ENCODE measurements at places on chromosomes 13 and 19.

DNA sequence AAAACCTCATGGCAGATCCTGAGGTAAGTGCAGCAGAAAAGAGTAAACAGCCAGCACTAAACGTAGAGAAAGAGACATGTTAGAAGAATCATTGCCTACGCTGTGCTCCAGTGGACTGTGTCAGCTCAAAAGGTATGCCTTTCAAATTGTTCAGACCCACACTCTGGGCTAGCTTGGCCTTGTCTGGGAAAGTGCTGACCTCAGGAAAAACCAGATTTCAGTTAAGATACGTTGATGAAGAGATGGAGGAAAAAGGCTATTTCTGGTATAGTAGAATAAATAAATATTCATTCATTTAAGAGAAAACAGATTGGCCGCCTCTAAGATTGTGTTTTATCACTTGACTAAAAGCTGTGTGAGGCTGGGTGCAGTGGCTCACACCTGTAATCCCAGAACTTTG is 9.6 kb upstream of the SUCLA2 start:
- no peak for DNase-seq

DNA sequence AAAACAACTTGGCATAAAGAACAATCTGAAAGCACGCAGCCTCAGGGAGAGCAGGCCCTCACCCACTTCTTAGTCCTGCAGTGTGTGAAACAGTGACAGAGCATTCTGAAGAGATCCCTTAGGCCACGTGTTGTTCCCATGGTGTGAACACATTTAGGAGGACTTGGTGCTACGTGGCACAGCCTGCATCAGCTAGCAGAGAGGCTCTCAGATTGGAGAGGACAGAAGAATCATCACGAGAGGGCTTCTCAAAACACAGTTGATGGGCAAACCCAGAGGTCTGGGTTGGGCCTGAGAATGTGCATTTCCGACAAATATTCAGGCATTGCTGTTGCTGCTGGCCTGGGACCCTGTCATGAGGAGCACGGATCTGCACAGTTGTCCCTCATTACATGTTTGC is 26.1 kb upstream of the TFDP1 start:
- DNase-seq = no peak

DNA sequence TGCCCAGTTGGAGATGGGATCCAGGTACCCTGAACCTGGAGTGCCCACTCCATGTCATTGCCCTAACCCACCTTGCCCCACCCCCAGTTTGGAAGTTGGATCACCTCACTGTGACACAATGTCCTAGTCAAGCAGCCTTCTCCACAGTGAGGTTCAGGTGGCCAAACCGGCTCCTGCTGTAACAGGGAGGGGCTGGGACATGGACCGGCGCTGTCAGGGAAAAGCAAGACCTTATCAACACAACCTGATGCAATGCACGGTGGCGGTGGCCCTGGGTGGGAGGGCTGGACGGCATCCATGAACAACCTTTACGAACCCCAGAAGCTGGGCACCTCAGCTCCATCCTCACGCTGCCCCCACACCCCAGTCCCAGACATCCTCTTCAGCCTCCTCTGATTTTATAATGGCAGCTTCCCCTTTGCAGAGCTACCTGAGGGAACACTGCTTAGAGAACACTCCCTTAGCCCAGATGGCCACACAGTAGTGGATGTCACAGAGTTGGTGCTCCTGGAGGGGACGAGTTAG is 1.6 kb upstream of the KRTDAP start:
- no peak for DNase-seq

DNA sequence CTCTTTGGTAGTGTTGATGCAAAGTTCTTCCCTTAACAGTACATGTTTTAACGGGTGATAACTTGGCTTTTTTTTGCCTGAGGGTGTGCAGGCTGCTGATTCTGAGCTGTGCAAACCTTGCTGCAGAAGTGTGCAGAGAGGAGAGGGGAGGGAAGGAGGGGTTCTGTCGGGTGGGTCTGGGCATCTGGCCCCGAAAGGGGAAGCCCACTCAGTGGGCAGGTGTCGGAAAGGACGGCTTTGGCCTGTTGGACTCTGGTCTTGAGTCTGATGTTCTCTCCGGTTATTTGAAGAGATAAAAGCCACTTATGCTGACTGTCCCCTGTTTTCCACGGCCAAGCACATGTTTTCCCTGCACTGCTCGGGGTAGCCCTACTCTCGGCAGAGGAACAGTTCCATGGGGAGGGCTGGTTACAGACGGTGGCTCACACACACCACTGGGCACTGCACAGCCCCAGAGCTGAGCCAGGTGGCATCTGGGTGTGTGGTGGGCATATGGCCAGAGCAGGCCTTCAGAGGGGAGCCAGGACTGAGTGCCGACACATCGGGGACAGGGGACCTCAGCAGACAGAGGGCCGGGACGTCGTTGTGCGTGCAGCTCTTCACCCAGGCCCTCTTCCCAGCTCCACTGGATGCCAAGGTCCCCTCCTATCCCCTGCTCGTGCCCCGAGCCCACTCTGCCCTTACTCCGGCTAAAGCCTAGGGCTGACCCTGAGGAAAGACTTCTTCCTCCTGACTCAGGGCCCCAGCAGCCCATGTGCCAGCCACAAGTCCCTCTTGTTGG is 93.2 kb downstream of the TEX29 start:
- no peak for DNase-seq

DNA sequence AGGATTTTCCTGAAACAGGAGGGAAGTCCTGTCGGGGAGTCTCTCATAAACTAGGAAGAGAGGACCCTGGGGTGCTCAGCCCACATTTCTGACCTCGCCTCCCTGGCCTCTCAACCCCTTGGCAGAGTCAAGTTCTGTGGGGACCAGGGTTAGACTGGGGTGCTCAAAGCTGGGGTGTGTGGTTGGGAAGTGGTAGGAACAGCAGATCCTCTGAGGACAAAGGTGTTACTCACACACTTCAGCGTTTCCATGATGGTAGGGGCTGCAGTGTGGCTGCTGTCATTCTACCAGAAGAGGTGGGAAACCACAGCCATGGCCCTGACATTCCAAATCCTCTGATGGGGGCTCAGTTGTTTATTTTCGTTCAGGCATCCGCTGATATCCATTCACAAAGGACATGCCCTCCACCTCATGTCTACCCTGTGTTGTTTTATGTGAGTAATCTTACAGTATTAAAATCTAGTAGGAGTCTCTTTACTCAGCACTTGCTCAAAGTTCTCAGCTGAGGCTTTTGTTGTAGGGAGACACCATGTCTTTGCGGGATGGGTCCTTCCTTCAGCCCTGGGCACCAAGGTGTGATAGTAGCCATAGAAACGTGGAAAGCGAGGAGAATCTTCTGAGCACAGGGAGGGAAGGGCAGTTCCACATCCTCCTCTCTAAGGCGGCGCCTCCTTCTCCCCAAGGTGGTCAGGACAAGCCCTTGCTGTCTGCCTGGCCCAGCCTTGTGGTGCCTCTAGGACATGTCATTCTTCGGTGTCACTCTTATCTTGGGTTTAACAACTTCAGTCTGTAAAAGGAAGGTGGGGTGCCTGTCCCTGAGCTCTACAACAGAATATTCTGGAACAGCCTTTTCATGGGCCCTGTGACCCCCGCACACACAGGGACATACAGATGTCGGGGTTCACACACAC is 1.5 kb downstream of the KIR2DL3 start:
- no peak for DNase-seq

Data from HT1080 (cell line).